Fibroblast of skin of right biceps (primary cell): ENCODE measurements at places on chromosomes 4 and X.

GRCh38 chr4:123246085-123246484, 150.5 kb upstream of the SPRY1 start:
- no peak for DNase-seq

DNA sequence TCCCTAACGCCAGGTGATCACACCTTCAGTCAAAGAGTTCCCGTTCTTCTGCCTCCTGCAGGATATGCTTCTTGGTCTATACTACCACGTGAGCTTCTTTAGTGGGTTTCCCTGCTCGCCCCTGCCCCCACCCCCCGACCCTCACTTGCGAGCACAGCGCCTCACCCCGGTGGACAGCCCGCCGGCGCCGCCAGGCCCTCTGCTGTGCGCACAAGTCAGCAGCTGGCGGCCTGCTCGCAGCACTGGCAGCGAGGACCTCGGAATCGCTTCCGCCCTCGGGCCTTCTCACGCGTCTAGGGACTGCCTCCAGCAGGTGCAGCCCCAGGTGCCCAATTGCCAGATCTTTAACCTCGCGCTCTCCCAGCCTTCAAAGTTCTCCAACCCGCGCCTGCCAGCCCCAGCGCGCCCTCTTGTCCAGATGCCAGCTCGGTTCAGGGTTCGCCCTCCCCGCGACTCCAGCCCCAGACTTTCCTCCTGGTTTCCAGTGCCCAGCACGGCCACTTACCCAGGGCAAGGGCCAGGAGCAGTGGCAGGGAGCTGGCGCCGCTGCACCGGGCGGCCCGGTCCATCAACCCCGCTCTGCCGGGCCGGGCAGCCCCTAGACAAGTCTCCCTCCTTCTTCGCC, 454 bp downstream of the BTC start:
- peak; percentile 6 for DNase-seq

GRCh38 chrX:130419263-130419662, 17.5 kb downstream of the RBMX2 start:
- no peak for DNase-seq

GRCh38 chr4:153724606-153725005, 35.2 kb downstream of the RNF175 start:
- DNase-seq: no peak

DNA sequence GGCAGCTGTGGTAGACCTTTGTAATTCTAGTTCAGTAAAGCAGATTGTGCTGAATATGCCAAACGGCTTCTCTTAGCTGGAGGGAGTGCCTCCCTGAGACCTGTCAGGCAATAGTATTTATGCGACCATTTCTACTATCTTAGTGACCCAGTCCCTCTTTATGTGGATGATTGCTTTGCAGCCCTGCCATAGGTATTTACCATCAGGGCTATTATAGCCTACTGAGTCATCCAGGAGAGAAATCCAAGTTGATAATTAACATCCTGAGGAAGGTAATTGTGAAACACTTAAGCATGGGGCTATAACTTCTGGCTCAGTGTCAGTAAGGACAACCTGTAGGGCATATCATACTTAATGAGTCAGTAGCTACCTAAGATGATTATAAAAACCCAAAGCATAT, 103.9 kb upstream of the MAOA start:
- no peak for DNase-seq

GRCh38 chrX:146054311-146054710, 236.7 kb downstream of the SLITRK2 start:
- DNase-seq: no peak

- DNase-seq: no peak
Measured at GRCh38 chrX:154513716-154514115, 2.3 kb downstream of the FAM3A start.

- DNase-seq: peak; percentile 79
Measured at GRCh38 chrX:12210196-12210815, 72.0 kb downstream of the FRMPD4 start.

DNA sequence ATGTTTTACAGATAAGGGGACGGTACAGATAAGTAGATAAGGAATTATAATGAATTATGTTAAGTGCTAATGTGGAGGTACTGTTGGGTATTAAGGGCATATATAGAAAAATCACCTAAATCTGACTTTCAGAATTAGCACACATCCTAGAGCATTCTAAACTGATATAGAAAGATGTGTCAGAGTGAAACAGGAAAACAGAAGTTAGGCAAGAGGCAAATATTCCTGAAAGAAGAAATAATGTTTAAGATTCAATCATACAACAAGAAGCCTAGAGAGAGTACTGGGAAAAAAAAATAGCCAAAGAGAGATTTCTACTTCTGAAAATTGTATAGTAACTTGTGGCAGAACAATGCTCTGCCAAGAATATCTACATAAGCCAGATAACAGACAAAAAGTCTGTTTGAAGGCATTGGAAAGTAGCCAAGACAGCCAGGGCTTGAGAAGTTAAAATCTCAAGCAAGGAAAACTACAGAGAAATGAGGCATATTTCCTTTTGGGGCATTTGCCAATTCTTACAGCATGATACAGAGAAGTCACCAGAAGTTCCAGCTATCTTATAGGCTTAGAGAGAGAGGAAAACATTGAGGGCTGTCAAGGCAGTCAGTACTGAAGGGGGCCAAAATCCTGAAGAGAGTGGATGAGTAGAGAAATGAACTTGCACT, 646.0 kb downstream of the RPA4 start:
- peak; percentile 47 for DNase-seq

DNA sequence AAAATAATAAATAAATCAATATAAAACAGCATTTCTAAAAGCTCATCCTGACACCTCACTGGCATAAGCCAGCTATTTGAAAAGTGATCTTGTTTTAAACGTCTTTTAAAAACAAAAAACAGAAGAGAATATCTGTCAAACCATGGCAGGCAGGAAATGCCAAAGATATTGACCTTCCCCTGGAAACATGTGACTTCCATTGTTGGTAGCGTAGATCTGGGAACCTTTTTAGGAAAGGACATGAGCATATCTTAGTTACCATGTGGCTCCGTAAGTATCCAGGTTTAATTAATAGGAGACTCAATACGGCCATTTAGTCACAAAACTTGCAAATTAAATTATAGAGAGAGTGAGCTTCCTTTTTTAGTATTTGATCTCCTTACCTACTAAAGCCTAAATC, 83.0 kb upstream of the KLHL4 start:
- no peak for DNase-seq

- no peak for DNase-seq
Measured at GRCh38 chr4:179719766-179720450, 2277.7 kb upstream of the AGA start.

- DNase-seq: peak; percentile 46
Measured at GRCh38 chr4:118867311-118868067, 21.2 kb upstream of the SYNPO2 start.

GRCh38 chr4:189660722-189661360, 279.8 kb upstream of the FRG1 start:
- no peak for DNase-seq

DNA sequence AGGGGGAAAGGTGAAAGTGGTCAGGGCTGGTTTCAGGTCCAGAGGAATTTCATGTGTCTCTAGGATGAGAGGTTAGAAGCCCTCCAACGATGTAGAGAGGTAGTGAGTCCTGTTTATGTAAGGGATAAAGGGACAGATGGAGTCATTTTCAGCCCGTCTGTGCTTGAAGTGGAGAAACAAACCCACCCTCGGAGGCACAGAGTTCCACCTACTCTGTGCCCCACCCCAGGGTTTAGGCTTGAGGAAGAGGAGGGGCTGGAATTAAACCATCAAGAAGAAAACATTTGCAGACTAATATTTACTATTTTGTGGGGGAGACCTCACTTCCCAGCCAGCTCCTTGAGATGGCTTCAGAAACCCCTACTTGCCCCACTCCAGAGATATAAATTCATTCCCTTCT, 868 bp upstream of the GNL3L start:
- no peak for DNase-seq

DNA sequence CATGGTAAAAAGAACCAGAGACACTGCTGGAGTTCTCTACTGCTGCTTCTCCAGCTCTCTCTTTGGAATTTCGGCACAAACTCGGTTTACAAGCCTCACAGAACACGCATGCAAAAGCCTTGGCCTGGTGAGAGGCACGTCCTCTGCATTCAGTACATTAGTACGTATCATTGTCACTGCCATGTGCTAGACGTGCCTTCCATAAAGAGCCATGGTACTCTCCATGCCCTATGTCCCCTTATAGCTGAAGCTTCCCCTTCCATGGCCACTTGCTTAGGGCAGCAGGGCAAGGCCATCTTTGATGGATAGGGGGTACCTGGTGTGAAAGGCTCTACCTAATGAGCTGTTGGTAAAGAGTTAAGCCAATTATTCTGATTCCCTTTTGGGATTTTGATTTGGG, 35.0 kb downstream of the DIPK2B start:
- no peak for DNase-seq

GRCh38 chr4:53647547-53647946, 56.3 kb upstream of the LNX1 start:
- DNase-seq: no peak

DNA sequence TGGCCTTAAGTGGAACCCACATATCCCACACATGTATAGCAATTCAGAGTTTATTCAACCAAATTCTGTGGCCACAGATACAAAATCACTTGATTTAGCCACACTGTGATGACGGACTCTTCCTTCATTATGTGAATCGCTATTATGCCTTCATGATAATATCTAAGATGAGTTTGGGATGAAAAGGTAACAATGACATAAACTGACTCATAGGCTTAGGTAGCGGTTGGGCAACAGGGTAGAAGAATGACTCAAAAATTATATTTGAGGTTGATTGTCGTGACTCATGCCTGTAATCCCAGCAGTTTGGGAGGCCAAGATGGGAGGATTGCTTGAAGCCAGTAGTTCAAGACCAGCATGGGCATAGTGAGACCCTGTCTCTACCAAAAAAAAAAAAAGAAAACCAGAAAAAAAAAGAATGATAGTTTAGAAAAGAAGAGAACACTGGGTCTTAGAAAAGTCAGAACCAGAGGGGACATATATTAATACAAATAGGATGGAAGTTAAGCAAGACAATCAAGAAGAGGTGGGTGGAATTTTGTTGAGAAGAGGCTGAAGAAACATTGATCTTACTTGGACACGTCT, 70.4 kb upstream of the USP9X start:
- peak; percentile 66 for DNase-seq
